ENCODE measurements at places on chromosomes 3 and 15.
A peak's percentile ranks its signal among the peaks of the same experiment; 100 is the strongest.

DNA sequence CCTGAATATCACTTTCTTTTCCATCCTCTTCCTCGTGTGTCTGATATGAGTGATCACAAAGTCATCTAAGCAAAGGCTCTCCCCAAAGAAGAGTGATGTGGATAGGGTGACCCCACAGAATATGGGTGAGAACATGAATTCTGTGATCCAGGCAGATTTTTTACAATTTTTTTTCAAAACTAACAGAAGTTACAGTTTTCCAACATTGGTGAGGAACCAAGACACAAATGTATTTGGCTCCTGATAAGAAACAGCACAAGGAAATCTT lies 27.0 kb downstream of the ANXA2 start:
- DNase-seq: no peak

- DNase-seq: no peak
Observed at GRCh38 chr15:70012895-70013294, 84.8 kb downstream of the TLE3 start.

- DNase-seq: no peak
Observed at GRCh38 chr3:151276687-151277042, 1.7 kb downstream of the P2RY14 start.

DNA sequence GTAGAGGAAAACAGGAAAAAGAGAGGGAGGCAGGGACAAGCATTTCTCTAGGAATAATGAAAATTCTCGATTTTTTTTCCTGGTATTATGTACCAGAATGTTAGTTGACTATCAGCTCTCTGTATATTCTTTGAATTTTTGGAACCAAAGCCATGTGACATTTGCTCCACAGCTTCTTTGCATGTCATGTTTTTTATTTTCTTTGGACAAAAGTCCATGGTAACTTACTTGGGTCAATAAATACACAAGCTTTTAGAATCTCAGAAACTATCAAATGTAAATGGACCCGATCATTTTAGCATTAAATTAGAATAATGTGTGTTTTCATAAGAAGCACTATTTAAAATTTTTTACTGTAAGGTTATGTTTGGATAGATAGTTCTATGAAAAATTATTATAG lies 320.5 kb downstream of the ZIC1 start:
- DNase-seq: no peak

DNA sequence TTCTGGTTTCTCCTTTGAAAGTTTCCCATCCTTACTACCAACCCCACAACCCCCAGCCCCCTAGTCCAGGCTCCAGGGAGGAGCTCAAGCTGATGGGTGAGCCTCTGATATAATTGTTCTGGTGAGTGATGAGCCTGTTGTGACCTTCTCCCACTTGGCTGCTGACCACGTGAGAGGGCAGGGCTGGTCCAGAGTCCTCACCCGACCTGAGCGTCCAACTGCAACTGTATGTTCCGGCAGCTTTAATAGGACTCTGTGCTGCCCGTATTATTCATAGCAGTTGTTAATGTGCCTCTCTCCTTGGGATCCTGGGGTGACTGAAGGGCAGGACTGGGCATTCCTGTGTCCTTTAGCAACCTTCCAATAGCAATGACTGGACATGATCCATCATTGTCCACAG lies 56.2 kb downstream of the B3GNT5 start:
- DNase-seq: no peak

GRCh38 chr3:177459401-177459800 lies 262.1 kb upstream of the TBL1XR1 start:
- no peak for DNase-seq

- no peak for DNase-seq
Observed at GRCh38 chr15:70584838-70585706, 178.3 kb downstream of the UACA start.

DNA sequence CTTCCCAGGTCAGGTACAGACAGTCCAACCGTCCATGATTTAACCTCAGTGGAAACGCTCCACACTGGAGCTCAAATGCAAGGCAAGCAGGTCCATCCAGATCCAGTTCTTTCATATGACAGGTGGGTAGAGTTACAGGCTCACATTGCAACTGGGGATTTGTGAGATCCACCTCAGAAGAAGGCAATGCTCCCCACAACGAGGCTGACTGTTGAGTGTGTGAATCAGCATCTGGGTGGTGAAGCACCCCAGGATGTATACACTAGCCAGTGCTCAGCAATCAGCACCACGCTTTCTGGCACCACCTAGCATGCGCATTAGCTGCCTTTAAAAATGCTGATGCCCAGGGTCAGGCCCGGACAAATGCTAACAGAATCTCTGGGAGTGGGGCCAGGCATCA lies 343.5 kb upstream of the ICE2 start:
- DNase-seq: peak; percentile 56

- DNase-seq: no peak
Observed at GRCh38 chr3:134477938-134478337, 7.8 kb downstream of the ANAPC13 start.

DNA sequence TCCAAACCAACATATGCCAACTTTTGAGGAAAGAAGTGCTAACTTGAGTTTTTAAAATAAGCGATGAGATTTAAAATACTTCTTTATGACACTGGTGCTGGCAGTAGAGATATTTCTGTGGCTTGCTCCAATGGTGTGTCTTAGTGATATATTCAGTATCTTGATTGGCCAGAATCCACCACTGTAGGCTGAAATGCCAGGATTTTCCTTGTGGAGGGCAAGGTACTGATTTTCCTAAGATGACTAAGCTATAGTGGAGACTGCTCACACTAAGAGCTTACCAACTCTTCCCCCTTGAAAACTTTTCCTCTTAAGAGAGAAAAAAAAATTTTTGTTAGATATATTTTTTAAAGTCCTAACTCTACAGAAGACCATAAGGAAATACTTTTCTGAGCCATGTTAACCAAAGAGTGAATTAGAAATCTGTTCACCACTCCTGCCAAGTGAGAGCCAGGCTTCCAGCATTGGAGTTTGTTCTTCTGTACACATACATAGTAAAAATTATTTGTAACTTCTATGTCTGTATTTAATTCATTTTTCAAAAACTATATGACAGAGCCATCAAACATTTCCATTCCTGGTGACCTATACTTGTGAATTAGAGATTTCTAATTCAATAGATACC lies 109.1 kb downstream of the PPP2R3A start:
- DNase-seq: no peak

DNA sequence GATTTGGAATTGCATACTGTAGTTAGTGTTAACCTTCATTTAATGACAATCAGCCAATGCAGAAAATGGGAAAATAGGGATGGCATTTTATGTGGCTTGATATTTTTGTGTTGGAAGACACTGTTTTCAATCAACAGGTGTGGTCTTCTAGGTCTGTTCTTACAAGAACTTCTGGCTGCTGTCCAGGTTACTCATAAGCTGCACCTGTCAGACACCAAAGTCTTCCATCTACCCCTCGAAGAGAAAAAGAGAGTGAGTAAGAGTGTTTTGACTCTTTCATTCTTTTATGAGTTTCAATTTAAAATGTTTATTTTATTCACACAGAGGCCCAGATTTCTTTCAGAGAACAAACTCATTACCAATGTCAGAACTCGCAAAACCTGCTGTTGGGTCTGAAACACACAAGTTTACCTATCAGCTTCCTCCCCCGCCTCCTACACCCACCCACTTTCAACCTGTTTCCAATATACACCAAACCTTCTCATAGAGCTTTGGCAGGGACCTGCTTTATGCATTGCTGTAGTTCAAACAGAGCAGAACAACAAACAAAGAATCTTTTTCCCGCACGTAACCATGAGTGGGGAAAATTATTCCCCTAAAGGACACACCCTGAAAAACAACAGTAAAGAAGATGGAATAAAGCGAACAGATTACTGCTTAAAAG lies 767.7 kb upstream of the ALCAM start:
- no peak for DNase-seq

DNA sequence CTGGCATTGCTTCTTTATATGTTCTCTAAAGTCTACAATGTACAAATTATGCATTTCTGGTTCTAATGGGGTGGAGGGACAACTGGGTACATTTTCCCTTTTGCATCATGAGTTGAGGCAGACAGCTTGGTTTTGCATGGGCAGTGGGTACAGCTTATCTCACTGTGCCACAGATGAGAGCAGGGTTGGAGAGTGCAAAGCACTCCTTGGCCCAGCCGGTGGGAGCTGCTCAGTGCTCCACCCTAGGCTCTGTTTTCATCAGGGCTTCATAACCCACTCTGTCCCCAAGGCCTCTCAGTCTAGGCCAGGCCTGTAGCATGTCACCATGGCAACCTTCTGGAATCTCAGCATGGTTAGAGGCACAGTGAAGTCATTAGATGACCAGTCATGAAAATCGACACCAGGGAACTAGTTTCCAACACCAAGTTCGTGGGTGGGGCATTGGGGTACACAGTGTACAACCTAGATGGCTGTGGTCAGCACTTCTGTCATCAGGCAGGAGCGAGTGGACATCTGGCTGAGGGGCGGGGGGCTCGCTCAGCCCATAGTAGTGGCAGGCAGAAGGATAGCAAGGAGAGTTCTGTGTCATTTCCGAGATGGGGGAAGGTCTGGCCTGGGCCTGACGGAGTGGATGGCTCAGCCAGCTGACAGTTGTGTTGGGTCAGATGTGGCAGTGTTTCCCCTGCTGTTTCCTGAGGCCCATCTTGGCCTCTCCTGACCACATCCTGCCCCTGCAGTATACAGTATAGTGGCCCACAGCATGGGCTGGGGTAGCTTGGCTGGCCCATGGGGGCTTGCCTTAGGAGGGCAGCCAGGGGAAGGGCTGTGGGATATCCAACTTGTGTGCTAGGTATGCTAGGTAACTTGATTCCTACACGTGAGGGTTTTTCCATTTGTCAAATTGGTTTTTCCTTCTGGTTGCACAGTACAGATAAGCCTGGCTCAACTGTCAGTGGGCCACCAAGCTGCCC lies 75.7 kb upstream of the PRR23C start:
- peak; percentile 87 for DNase-seq

- DNase-seq: no peak
Observed at GRCh38 chr3:25547103-25547502, 117.6 kb downstream of the TOP2B start.

GRCh38 chr15:90165157-90165556 lies 36.0 kb upstream of the SEMA4B start:
- no peak for DNase-seq

DNA sequence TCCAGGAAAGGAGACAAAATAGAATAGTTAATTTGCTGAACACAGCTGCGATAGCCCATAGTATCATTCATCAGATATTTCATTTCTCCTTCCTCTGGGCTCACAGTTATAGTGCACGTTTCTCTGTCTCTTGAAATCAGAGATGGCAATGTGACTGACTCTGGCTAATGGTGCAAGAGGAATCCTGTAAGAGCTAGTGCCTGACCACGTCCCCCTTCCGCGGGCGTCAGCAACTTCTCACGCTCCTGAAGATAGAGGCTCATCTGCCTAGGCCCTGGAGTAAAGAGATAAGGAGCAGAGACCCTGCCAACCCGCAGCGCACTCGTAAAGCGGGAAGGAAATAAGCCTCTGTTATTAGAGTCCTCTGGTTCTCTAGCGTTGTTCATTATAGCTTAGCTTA lies 391.8 kb downstream of the VPS13C start:
- peak; percentile 69 for DNase-seq

- DNase-seq: no peak
Observed at GRCh38 chr15:57064033-57064432, 145.6 kb downstream of the TCF12 start.

All from vagina (tissue), 2 donors.